ENCODE measurements at places on chromosomes 5 and 9.

DNA sequence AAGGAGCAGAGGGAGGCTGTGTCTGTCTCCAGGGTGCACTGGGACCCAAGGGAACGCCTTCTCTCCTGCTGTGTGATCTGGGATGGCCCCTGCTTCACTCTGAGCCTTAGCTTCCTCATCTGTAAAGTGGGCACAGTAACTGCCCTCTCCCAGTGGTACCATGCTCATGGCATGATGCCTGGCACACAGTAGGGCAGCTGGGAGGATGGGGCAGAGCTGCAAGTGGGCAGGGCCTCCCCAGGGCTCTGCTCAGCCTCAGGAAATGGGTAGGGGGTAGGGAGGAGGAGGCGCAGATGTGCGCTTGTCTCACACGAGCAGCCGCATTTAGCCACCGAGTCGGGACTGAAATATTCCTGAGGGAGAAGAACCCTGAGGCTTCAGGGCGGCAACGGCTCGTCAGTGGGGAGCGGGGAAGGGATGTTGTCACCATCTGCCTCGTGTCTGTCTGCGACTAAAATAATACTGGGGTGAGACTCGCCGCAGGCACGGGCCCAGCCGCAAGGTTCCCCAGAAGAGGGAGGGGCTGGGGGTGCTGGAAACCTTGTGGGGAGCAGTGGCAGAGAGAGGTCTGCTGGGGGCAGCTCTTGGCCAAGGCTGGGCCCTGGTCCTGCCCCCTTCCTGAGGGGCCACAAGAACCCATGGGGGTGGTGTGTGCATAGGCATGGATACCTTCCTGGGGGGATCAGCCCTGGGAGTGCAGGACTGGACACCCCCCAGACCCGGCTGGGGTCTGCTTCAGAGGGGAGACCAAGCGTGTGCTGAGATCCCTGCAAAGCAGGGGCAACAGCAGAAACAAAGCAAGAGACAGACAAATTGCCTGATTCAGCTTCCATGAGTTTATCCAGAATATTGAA, 55.2 kb upstream of the PSD2 start:
- DNase-seq: no peak

GRCh38 chr5:31021181-31021624, 172.3 kb upstream of the CDH6 start:
- DNase-seq: no peak

- no peak for DNase-seq
These were observed 95.9 kb upstream of the TNC start for GRCh38 chr9:115213818-115214334.

DNA sequence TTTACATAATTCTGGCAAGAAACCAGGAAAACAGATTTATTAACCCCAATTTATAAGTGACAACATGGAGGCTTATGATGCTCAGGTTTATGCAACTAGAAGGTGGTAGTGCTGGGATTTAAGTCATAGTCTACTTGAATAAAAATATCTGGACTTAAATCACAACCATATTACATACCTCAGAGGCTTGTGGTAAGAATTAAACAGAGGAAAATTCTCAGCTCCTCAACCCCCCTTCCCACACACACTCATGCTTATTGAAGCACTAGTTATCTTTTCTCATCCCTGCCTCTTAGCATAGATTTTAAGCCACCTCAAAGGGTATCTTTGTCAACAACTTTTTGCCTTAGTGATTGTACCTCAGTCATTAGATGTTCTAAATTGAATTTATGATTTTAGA, 731.0 kb downstream of the PRELID2 start:
- no peak for DNase-seq
